Hippocampal formation (tissue), 2 donors: ENCODE measurements at places on chromosomes 7 and 10.

GRCh38 chr7:11153694-11154093, 180.0 kb downstream of the PHF14 start:
- DNase-seq = no peak

GRCh38 chr10:61289813-61290212, 163.4 kb downstream of the TMEM26 start:
- no peak for DNase-seq

DNA sequence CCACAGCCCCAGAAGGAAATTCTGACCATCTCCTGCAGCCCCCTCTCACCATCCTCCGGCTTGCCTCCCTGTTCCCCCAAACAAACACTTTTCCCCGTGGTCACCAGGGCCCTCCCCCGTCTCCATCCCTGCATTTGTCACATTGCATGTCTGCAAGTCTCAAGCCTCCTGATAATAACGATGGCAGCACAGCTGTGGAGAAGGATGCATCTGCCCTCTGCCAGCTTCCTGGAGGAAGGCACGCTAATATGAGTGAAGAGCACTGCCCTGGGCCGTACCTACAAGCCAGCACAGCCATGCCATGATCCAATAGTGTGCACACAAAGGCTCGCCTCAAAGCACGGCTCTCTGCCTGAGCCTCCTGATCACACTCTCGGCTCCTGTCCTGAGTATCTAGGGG, 98.5 kb downstream of the SLIT1 start:
- DNase-seq = no peak

- DNase-seq = no peak
Measured at GRCh38 chr7:41695661-41696322, 7.1 kb downstream of the INHBA start.

DNA sequence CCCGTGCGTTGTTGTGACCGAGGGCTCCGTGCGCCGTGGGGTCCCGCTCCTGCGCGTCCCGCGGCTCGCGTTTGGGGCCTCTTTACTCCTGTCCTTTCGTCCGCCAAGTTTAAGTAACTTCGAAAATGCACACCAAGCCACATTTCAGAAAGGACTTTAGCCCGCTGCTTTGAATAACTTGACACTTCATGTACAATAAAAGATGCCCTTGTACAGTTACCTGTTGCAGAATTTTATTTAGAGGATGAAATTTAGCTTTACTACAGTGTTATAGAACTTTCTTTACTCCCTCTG, 459 bp downstream of the SUGCT start:
- no peak for DNase-seq

GRCh38 chr7:75946207-75946855, 31.4 kb downstream of the POR start:
- DNase-seq = no peak

DNA sequence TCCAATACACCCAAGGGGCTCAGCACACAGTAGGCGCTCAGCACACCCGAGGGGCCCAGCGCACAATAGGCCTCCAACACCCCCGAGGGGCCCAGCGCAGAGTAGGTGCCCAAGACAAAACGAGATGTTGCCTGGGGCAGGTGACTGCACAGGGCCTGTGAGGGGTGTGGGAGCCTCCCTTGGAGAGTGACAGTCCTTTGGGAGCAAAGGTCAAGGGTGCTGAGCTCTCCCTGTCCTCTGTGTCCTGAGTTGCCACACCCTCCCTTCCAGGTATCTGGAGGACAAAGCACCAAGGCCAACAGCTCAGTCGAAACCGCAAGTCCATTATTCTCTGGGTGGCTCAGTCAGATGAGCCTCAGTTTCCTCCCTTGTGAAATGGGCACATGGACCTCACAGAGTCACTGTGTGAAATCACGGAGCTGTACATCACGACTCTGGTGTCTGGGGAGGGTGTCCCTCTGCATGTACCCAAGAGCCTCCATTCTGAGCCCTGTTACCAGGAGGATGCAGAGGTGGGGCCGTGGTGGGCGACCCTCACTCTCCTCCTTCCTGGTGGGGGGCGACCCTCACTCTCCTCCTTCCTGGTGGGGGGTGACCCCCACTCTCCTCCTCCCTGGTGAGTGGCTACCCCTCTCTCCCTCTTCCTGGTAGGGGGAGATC, 81.3 kb downstream of the FOXL3 start:
- no peak for DNase-seq

DNA sequence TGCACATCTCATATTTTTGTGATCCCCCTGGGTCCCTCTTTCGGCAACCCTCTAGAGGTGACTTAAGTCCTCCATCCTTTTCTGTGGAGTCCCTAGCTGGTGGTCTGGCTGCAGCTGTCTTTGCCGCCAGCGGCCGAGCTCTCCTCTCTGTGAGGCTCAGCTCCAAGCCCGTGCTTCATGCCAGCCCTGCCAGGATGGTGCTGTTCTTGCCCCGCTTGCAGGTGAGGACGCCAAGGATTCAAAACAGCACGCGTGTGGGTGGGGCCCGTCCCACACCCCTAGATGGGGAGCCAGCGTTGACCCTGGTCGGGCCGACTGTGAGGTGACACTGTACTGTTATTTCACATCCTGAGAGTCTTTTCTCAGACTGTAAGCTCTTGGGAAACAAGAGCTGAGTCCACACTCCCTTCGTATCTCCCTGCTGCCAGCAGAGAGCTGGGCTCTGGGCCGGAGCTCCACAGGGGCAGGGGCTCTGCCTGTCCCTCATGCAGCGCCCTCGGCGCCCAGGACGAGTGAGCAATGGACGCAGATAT, 36.6 kb upstream of the GJD4 start:
- no peak for DNase-seq

DNA sequence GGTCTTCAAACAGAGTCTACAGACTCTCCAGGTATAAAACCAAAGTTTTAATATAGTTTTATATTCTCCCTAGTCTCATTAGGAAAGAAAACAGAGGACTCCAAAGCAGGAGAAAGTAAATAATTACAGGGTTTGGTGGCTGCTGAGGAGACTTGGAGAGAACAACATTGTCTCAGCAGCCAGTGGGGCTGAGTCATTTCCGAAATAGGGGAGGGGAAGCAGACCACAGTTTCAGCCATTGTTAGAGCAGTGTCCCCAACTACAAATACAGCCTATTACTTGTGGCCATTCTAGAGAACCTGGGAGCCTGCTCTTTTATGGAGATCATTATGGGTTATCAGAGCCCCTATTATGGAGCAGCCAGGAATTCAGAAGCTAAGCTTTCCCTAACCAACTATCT, 44.2 kb upstream of the A1CF start:
- DNase-seq = no peak

DNA sequence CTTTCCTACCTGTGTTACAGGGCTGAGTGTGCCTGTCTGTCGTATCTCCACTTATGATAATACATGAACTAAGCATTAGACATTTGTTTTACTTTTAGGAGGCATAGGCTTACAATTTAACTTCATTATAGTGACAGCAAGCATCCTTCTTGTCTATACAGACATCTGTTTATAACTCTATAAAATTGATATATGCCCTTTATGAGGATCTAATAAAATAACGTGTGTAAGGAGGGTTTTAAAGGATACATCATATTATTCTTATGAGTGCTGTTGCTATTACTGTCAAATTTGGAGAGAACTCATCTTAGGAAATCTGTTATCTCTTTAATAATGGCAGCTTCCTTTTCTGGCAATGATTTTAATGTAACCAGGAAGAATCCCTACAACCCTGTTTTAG, 21.9 kb downstream of the THNSL1 start:
- no peak for DNase-seq
